ENCODE measurements at places on chromosomes 4 and X.

- no peak for DNase-seq
Observed at GRCh38 chrX:9189286-9189685, 155.4 kb upstream of the FAM9B start.

DNA sequence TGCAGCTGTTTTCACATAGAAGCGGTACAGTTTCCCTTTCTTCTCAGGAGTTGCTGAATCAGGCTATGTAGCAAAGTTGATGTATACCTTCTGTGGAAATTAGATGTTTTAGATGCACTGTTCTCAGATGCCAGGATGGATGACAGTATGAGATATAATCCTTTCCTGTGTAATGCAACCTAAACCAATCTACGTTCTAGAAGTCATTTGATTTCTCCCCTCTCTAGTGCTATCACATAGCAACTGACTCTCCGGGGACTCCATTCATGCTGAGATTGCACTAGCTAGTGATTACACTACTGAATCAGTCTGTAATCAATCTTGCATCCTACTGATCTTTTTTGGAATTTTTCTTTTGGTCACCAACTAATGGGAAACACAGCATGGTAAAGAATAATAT lies 1881.7 kb downstream of the PCDH7 start:
- DNase-seq, result no peak

DNA sequence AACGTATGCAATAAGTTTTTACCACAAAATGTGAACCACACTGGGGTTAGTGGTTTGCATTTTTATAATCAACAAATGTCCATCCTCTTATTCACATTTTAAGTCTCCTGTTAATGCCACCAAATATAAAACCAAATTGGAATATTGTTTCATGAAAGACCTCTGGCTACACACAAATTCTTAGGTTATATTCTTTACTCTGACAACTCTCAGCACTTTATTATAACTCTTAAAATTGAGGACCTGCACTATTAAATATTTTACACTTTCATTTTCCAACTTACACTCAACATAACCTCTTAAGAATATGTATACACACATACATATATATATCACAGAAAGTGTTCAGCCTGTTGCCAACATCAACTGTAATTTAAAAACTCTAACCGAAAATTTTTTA lies 2.8 kb downstream of the PDE5A start:
- DNase-seq, result no peak

- no peak for DNase-seq
Observed at GRCh38 chrX:107666931-107667330, 38.6 kb downstream of the PRPS1 start.

- DNase-seq, result no peak
Observed at GRCh38 chr4:116599859-116600258, 485.5 kb downstream of the TRAM1L1 start.

GRCh38 chr4:74968456-74969164 lies 35.7 kb downstream of the PARM1 start:
- no peak for DNase-seq

Data from right atrium auricular region (tissue), 2 donors.